ENCODE measurements at places on chromosomes 5 and 9.

- no peak for DNase-seq
Measured at GRCh38 chr5:68839019-68839552, 254.7 kb upstream of the SLC30A5 start.

DNA sequence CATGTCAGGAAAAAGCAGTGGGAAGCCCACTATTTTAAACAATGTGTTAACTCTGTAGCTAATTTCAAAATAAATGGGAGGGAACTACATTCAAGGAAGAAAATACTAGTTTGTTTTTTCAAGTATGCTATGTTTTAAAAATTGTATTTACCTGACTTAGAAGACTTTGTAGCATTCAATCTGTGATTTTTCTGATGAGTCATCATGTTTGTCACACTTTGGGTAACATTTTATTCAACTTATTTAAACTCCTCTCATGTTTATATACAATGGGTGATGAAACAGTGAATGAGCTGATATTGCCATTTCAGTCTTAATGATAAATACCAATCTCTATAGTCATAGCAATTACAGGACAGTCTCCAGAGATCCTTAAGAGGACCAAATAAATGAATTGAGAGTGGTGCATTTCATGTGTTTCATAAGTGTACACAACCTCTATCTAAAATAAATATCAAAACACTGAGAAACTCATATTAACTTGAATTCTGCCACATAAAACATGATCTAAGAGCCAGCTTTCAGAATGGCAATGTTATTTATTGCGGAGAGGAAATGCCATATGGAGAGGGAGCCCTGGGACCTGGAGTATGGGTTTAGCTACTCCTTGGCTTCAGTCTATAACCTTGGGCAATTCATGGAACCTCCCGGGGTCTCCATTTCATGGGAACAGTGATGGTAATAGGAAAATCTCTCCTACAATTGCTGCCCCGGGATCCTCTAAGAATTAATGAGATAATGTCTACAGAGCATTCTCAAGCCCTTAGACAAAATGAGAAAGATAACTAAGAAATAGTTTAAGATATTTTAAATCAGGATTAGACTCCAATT lies 913.9 kb downstream of the TLE4 start:
- peak; percentile 29 for DNase-seq

DNA sequence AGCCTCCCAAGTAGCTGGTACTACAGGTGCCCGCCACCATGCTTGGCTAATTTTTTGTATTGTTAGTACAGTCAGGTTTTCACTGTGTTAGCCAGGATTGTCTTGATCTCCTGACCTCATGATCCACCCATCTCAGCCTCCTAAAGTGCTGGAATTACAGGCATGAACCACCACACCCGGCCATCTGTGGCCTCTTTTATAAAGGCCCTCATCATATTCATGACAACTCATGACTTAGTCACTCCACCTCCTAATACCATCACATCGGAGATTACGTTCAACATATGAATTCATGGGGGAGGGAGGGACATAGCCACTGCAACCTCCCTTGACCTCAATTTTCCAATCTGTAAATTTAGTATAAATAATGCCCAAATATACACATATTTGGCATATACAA lies 27.2 kb upstream of the PLCXD3 start:
- DNase-seq: peak; percentile 65

- no peak for DNase-seq
Measured at GRCh38 chr5:179766726-179767455, 26.9 kb upstream of the LTC4S start.

- DNase-seq: peak; percentile 70
Measured at GRCh38 chr5:132947671-132948070, 15.8 kb downstream of the AFF4 start.

- DNase-seq: no peak
Measured at GRCh38 chr5:177972613-177973012, 23.4 kb downstream of the PROP1 start.
